ENCODE measurements at places on chromosomes 1 and 21. TPM values are rescaled to one million over a fixed set of nuclear protein-coding genes. Genes with fewer than 3 reads are reported as not detected.

PTPRC gene
- polyA plus RNA-seq: 10.8 TPM

ZNHIT6 gene
- polyA plus RNA-seq: 10.1 TPM

ZBTB7B gene
- 18.6 TPM for polyA plus RNA-seq

KRTAP13-2 gene
- polyA plus RNA-seq: not detected

LCE1B gene
- not detected for polyA plus RNA-seq

OLIG2 gene
- polyA plus RNA-seq: not detected

Data from testis (tissue), 5 donors.